ENCODE measurements at places on chromosomes 7 and 10.

DNA sequence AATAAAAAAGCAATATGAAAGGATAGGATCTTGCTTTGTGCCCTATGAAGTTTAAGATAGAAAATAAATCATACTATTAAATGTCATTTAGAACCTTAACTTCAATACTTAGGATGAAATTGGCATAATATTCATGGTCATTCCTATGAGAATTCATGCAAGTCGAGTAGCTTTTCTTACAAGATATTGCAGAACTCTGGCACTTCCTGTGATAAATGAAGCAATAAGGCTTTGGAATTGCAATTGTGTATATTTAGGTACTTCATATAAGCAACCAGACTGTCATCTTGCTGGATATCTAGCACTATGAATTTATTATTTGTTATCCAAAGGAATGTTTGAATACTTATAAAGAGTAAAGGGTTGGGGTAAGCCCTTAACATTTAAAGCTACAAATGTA is 116.5 kb downstream of the ZNF438 start:
- no peak for DNase-seq

- peak; percentile 11 for DNase-seq
Measured at GRCh38 chr7:159126311-159127260, 18.1 kb downstream of the VIPR2 start.

- no peak for DNase-seq
Measured at GRCh38 chr10:35639728-35640401, 2.2 kb downstream of the FZD8 start.

GRCh38 chr10:90162271-90162853 is 461.0 kb downstream of the KIF20B start:
- no peak for DNase-seq

- no peak for DNase-seq
Measured at GRCh38 chr10:50536617-50537240, 87.0 kb downstream of the SGMS1 start.

- no peak for DNase-seq
Measured at GRCh38 chr7:126843883-126844282, 408.9 kb downstream of the GRM8 start.

DNA sequence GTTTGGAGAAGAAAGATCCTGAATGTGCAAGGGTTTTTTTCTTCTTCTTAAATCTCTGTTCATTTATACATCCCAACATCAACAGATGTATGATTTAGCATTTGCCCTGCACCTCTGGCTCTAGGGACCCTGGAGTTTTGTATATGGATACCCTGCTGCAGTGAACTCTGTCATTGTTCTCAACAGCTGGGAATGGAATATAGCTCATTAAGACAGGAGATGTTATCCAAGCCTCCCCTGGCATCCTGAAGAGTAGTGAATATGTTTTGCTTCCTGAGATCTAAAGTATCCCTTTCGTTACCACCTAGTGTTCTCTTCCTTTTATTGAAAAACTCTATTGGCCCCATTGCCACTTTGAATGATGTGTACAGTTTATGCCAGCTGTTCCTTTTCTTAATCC is 275.9 kb downstream of the EXOC4 start:
- no peak for DNase-seq

DNA sequence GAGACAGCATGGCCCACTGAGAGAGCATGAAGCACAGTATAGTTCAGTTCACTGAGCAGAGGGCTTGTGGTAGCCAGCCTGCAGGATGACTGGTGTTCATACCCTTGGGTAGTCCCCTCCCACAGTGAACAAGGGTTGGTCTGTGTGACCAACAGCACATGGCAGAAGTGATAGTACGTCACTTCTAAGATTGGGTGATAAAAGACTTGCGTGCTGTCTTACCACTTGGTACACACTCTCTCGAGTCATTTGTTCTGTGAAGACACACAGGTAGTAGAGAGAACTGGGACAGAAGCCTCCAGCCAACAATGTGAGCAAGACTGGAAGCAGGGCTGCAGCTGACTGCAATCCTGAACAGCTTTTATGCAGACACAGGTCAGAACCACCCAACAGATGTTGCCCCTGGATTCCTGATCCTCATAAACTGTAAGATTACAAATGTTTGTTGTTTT is 14.6 kb downstream of the EPC1 start:
- no peak for DNase-seq

- no peak for DNase-seq
Measured at GRCh38 chr7:46613116-46613515, 692.0 kb upstream of the IGFBP3 start.
